ENCODE measurements at places on chromosomes 2 and 18. TPM values are rescaled to one million over a fixed set of nuclear protein-coding genes. Genes with fewer than 3 reads are reported as not detected.

DNA sequence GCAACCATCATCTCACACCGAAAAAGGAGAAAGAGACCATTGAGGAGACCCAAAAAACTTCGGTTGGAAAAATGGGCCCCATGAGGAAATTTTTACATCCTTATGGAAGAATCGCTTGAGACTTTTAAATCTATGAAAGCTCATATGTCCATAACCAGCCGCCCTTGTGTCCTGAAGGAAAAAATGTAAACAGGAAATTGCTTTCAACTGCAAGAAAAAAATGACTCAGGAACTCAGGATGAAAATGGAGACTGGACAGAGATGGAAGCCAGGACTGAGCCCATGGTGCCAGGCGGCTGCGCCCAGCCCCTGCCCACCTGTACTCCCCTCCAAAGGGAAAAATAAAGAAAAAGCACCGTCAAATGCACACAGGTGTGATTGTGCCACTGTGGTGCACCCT lies 81.5 kb upstream of the SLC66A3 start:
- peak; percentile 11 for DNase-seq

- no peak for DNase-seq
Measured at GRCh38 chr2:139850254-139850890, 1070.2 kb upstream of the NXPH2 start.

GRCh38 chr2:96202152-96202854 lies 6.3 kb downstream of the STARD7 start:
- peak; percentile 18 for DNase-seq

DNA sequence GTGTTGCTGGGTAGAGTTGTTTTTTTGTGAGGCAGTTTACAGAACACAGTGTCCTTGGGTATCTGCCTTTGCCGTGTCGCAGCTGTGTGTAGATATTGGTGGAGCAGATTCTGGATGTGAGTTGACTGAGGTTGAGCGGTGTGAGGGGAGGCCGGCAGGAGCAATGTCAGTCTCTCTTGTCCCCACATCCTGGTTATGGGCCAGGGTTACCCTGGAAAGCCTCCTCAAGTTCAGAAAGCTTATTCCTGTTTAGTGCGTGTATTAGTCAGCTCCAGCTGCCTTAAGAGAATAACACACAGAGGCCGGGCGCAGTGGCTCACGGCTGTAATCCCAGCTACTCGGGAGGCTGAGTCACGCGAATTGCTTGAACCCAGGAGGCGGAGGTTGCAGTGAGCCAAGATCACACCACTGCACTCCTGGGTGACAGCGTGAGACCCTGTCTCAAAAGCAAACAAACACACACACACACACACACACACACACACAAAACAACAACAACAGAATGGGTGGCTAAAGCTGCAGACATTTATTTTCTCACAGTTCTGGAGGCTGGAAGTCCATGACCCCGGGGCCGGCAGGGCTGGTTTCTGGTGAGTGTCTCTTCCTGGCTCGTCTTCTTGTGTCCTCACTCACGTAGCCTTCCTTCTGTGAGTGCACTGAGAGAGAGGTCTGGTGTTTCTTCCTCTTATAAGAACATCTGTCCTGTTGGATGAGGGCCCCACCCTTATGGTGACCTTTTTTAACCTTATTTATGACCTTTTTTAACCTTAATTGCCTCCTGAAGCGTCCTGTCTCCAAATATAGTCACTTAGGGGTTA lies 5.1 kb downstream of the NCK2 start:
- peak; percentile 78 for DNase-seq

DNA sequence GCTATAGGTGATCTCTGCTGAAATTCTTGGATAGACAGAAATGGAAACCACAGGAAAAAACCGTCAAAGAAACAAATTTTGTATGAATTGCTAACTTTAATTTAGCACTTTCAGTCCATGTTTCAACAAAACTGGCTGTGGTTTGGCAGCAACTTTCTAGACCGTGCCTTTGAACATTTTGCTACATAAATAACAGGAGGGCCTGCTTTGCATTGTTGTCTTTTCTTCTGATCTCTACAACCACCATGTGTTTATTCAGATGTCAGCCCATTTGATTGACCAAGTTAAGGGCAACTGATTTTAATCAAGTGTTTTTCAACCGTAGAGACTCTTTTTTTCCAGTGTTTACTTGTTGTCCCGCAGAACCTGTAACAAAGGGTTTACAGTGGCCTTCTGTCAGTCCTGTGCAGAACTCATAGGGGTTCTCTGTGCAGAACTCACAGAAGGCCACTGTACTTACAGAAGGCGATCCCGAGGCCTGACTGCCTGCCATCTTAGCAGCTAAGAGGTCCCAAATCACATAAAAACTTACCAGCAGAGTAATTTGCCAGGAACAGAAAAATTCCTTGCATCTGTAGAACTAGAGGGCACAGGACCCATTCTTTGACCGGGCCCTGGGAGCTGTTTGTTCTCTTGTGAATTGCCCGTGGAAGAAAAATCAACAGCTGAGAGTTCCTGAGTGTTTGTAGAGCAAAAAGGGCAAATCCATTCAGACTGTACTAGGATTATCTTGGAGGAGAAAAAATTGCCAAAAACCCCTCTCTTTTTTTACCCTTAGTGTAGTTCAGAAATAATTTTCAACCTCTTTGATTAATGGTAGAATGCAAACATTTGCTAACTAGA lies 120.6 kb downstream of the PRKRA start:
- no peak for DNase-seq

DNA sequence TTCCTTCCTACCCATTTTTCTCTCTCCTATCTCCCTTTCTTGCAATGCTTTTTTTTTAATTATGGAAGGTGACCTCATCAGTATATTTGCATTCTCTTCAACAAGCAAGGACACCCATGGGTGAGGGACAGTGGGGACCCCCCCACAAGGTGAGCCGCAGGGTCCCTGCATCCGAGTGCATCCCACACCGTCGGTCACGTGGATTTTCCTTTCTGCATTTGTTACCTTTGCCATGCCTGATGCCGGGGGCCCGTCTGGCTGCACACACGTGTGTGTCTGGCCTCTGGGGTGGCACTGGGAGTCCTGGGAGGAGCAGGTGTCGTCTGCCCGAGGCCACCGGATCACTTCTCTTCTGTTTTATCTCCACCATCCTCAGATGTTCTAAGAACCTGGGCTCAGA lies 30.1 kb upstream of the SNTG2 start:
- no peak for DNase-seq

DNA sequence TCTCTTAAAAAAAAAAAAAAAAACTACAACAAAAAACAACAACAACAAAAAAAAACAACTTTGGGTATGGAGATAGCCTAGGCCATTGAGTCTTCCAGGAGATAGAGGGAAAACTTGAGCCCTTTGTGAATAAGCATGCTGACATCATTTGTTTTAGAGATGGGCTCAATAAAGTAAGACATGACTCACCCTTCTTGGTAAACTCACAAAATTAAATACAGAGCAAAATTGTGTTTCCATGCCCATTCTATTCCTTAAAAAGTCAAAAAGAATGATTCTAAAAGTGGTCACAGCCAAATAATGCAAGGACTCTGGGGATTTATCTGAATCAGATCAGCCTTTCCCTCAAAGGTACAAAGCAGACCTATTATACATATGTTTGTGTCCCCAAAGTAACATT lies 117.4 kb downstream of the ETAA1 start:
- DNase-seq: peak; percentile 46

- DNase-seq: no peak
Measured at GRCh38 chr2:44310287-44310686, 35.0 kb downstream of the SLC3A1 start.

DNA sequence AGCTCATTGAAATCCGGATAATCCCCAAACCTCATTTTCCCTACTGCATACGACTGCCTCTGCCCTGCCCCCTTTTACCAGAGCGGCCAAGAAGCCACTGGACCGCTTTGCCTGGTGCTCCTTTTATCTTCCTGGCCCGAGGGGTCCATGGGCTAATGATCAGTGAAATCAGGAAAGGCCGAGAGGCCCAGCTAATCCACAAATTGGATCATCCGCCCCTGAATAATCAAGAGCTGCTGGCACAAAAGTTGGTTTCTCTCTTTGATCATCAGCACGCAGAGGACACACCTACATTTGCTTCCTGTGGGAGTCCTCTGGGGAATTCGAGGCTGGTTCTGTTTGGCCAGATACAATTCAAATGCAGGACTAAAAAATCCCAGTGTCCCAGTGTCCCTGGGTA lies 144.5 kb downstream of the INSIG2 start:
- no peak for DNase-seq

- no peak for DNase-seq
Measured at GRCh38 chr18:3224223-3224622, 4.5 kb upstream of the MYOM1 start.

DNA sequence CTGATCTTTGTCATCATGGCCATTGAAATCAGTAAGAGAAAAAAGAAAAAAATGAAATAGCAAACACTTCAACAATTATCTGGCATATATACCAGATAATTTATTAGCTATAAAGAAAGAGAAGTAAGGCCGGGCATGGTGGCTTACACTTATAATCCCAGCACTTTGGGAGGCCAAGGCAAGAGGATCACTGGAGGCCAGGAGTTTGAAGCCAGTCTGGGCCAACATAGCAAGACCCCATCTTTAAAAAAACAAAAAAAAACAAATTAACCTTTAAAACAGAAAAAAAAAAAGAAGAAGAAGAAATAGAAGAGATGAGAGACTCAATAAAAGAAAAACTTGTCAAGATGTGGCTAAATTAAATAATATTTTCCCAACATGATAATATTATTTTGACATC lies 61.6 kb upstream of the TGIF1 start:
- no peak for DNase-seq

DNA sequence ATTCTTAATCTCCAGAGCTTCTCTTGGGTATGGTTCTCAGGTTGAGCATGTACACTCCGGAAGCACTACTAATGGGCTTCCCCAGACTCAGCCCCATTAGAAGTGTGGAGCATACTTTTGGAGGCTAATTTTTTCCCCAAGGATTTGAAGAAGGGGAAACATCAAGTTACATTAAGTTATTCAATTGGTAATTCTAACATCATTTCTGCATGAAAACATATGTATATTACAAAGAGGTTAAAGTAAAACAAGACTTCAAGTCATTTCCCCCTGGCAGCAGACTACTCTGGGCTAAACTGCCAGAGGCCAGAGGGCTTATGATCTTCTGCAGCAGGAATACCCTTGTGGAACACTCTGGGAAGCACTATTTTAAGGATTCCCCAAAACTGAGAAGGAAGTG lies 227.7 kb upstream of the STK17B start:
- no peak for DNase-seq

- DNase-seq: no peak
Measured at GRCh38 chr2:15938803-15939555, 1.4 kb upstream of the MYCN start.

DNA sequence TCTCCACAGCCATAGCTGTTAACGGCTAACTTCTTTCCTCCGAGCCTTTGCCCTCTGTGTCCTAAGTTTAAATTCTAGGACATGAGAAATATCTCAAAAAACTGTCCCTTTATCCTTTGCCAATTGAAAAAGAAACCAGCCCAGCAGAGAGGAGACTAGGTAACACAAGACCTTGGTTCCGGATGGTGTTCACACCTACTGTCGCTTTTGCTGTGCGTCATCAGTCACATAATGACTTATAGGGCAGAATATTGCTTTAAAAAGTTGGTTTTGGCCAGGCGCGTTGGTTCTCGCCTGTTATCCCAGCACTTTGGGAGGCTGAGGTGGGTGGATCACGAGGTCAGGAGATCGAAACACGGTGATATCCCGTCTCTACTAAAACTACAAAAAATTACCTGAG lies 66.2 kb downstream of the SP3 start:
- no peak for DNase-seq

GRCh38 chr2:188720811-188721605 lies 253.2 kb upstream of the COL3A1 start:
- DNase-seq: no peak

DNA sequence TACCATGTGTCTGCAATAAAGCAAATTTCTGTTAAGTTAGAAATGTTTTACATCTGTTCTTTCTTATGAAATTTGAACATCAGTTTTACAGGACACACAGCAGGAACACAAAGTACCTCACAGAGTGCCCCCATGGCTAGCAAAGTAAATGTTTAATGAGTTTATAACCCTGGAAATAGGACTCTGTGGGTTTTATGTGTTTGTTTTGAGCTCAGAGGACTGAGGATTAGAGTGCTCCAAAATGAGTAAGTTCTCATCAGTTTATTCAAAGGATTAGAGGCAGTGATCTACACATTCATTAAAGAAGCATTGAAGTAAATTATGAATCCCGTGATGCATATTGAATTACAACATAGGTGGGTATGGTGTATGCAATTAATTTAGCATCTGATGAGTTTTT lies 281.8 kb downstream of the GULP1 start:
- DNase-seq: no peak

DNA sequence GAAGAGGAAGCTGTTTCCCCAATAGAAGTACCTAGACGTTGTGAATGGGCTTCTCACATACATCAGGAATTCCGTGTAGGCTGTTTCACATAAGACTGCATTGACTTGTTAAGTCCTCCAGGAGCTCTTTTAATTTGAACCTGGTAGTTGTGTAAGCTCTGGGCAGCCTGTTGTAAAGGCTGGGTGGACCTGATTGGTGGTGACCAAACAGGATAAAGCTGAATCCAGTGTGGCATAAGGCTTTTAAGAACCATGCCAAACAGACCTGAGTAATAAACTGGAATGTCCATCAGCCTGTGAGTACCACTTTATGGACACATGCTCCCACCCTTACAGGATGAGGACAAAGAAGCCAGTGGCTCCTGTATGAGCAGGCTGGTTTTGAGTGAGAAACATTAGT lies 24.1 kb downstream of the RMND5A start:
- no peak for DNase-seq

- DNase-seq: no peak
Measured at GRCh38 chr2:2902547-2903281, 474.9 kb downstream of the EIPR1 start.

DNA sequence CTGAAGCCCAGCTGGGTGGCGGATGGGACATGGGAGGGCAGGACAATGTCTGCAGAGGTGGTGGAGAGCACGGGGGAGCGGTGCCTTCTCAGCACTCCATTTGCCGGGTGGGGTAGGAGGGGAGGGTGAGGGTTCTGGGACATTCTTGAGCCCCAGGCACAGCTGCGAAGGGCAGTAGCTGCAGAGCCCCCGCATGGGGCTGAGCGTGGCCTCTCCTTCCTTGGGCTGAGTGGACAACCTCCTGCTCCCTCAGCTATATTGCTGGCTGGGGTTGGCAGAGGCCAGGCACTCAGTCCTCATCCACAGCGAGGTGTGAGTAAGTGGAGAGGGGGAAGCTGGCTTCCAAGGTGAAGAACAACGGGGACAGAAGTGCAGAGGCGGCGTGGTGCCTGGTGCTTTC lies 50.1 kb downstream of the RHOB start:
- no peak for DNase-seq

- DNase-seq: no peak
Measured at GRCh38 chr2:20516291-20516645, 69.4 kb downstream of the RHOB start.

- DNase-seq: no peak
Measured at GRCh38 chr2:206011018-206011614, 74.9 kb downstream of the INO80D start.

- peak; percentile 66 for DNase-seq
Measured at GRCh38 chr2:57987835-57988573, 58.6 kb upstream of the VRK2 start.

Gene TRIM43
- total RNA-seq: not detected

Gene HOXD13
- total RNA-seq: not detected

Gene TFCP2L1
- total RNA-seq: 0.05 TPM

Gene BIN1
- total RNA-seq: 50.2 TPM

Gene RNF144A
- total RNA-seq: 4.9 TPM
